ENCODE measurements at places on chromosomes 5 and 9.

DNA sequence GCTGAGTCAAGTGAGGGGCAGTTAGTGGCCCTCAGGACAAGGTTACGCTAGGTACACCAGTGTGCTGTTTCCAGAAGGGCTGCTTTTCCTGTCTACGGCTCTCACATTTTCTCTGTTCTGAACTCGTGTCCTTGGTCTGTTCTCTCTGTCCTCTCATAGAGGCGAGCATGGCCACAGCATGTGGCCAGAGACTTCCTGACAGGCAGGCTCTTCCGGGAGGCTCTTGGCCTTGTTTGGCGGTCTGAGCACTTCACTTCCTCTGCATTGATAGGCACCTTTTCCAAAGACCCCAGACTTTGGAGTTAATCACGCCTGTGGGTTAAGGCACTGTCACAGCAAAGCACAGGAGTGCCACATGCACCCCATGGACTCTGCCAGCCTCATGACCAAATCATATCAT, 1.2 kb downstream of the CKMT2 start:
- DNase-seq, result no peak

DNA sequence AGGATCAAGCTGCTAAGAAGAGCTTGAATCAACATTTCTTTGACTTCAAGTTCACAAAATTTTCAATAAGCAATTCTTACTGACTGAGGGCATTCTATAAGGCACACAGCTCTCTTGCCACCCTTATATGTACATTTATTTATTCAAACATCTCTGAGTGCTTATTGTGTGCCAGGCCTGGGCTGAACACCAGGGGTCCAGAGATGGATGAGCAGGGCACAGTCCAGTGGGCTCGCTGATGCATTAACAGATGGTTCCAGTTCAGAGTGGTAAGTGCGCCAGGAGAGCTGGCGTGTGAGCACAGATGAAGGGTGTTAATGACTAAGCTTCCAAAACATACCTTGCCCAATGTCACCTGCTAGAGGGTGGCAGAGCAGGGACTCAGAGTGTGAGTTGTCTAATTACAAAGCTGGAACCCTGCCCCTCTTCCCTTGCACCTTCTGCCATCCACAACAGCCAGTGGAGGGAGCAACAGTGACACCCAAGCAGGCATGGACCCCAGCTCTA, 24.6 kb downstream of the ALG2 start:
- no peak for DNase-seq

- DNase-seq, result no peak
Observed at GRCh38 chr9:133852431-133852830, 114.3 kb upstream of the SARDH start.

DNA sequence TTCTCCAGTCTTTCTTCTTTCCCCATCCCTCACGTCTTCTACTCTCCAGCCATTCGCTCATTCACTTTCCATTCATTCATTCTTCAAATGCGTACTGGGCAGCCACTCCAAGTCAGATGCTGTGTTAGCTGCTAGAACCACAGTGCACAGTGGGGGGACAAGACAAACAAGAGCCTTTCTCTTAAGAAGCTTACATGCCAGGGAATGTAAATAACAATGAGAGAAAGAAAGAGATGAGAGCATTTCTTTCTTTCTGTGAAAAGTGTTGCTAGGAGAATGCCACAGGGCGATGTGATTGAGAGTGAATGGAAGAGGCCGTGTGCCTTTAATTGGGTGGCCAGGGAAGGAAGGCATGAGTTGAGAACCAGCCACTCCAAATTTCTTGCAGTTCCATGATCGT, 46.3 kb upstream of the SMIM23 start:
- DNase-seq, result no peak

GRCh38 chr5:57804505-57804904, 321.9 kb upstream of the ACTBL2 start:
- DNase-seq, result no peak

DNA sequence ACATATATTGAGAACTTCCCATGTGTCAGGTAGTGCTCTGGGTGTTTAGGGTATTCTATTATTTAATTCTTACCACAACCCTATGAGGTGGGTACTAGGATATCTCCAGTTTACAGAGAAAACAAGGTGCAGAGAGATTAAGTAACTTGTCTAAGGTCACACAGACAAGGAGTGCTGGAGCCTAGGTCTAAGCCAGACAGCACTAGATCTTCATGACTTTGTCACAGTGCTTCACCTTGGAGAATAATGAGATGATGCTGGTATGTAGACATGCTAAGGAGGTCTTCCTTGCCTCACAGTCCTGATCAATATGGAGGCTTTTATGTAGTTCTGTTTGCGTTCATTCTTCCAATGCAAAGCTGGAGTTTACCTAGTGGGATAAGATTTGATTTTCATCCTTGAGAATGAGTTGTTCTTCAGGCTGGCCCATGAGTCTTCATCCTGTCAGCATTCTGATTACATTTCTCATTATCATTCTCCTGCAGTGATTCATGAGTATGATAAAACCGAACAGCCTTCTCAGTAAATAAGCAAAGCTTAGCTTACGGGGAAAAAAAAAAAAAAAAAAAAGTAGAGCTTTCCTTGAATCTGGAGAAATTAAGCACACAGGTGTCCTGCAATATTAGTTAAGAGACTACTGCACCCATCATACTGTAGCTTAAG, 176.3 kb downstream of the C9orf152 start:
- DNase-seq, result no peak

DNA sequence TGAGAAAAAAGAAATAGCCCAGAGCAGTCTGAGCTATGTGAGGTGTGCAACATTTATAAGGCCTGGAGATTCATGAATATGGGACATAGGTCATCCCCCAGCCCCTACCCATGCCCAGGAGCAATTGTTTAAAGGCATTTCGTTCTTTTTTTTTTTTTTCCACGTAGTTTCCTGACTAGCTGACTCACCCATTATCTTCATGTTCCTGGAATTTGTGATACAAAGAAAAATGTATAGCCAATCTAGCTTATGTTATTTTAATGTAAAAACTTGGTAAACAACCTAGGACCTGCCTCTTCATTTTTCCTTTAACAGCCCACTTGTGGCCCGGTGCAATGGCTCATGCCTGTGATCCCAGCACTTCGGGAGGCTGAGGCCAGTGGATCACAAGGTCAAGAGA, 81.3 kb downstream of the OSTF1 start:
- DNase-seq, result peak; percentile 40

DNA sequence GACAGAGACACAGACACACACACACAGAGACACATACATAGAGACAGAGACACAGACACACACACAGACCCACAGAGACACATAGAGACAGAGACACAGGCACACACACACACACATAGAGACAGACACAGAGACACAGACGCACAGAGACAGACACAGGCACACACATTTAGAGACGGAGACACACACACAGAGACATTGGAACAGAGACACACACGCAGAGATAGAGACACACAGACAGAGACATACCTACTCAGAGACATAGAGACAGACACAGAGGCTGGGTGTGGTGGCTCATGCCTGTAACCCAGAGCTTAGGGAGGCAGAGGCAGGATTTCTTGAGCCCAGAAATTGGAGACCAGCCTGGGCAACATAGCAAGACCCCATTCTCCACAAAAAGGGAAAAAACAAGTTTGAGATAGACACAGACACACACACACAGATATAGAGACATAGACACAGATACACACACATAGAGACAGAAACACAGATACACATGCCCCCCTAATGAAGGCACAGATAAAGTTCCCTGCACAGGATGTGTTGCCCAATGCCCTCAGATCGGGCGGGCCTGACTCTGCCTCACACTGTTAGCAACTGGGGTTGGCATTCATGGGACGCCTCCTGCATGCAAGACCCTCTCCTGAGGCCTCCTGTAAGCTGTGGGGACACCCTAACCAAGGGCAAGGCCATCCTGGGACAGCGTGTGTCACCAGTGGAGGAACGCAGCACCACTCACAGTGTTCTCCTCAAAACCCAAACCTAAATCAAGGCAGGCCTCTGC, 3.3 kb upstream of the RALGDS start:
- no peak for DNase-seq

- DNase-seq, result no peak
Observed at GRCh38 chr9:117869287-117869686, 165.1 kb downstream of the TLR4 start.

- DNase-seq, result no peak
Observed at GRCh38 chr9:37187713-37188439, 67.5 kb downstream of the ZCCHC7 start.

Measured in hematopoietic multipotent progenitor cell treated with erythropoietin and hydrocortisone succinate and interleukin-3 and kit ligand, for 8 days (in vitro differentiated cells).